Adipocyte (in vitro differentiated cells): ENCODE measurements at places on chromosomes 1 and 21.

- peak; percentile 39 for DNase-seq
Observed at GRCh38 chr1:77540501-77541161, 141.8 kb downstream of the ZZZ3 start.

DNA sequence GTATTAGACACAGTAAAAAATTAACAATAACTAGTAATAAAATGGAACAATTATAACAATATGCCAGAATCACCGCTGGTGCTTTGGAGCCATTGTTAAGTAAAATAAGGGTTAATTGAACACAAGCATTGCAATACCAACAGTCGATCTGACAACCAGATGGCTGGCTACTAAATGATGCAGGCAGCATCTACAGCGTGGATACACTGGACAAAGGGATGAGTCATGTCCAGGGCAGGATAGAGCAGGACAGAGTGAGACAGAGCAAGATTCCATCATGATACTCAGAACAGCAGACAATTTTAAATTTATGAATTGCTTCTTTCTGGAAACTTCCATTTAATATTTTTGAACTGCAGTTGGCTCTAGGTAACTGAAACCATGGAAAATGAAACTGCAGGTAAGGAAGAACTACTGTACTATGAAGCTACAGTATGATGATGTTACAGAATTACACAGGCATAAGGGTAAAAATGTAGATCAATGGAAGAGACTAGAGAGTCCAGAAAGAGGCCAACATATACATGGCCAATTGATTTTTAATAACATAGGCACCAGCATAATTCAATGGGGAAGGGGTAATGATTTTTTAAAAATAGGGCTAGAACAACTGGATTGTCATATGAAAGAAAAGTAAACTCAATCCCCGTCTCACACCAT is 168.7 kb downstream of the RRAGC start:
- DNase-seq = no peak

GRCh38 chr1:205704903-205705302 is 24.6 kb upstream of the SLC45A3 start:
- no peak for DNase-seq

GRCh38 chr1:4755301-4755845 is 101.0 kb downstream of the AJAP1 start:
- DNase-seq = no peak

DNA sequence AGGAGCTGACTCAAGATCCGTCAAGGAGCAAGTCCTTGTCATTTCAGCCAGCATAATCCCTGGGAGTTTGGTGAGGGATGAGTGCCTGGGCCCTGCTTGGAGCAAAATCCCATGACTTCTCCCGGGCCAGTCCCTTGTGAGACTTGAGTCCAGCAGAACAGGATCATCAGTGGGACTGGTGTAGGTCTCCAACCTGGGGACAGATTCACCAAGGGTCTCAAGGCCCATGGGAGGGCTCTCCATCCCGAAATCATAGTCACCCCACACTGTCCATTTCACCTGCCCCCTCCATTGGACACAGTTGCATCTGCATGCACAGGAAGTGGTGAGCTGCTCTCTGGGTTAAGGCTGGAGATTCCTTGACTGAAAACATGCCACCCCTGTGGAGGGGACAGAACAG is 178.2 kb downstream of the FOXD2 start:
- no peak for DNase-seq

- DNase-seq = no peak
Observed at GRCh38 chr1:54460351-54460750, 54.2 kb upstream of the SSBP3 start.

- DNase-seq = no peak
Observed at GRCh38 chr1:1283821-1284220, 3.6 kb downstream of the SCNN1D start.

- no peak for DNase-seq
Observed at GRCh38 chr1:205827623-205828022, 14.6 kb upstream of the SLC41A1 start.

GRCh38 chr1:163824006-163824405 is 502.3 kb downstream of the NUF2 start:
- peak; percentile 70 for DNase-seq

GRCh38 chr1:32684167-32684811 is 18.3 kb downstream of the SYNC start:
- peak; percentile 79 for DNase-seq
